ENCODE measurements at places on chromosomes 1 and 21. TPM values are rescaled to one million over a fixed set of nuclear protein-coding genes. Genes with fewer than 3 reads are reported as not detected.

- peak; percentile 94 for DNase-seq
These were observed 12.2 kb downstream of the ADAMTSL4 start for GRCh38 chr1:150561254-150561973.

GRCh38 chr1:119188926-119189325, 48.5 kb upstream of the WARS2 start:
- DNase-seq: no peak

Gene LCE3E
- not detected for total RNA-seq

Gene ARMH1
- 1.1 TPM for total RNA-seq

Data from left ventricle myocardium inferior (tissue), 1 donor.